ENCODE measurements at places on chromosomes 13 and 19.

DNA sequence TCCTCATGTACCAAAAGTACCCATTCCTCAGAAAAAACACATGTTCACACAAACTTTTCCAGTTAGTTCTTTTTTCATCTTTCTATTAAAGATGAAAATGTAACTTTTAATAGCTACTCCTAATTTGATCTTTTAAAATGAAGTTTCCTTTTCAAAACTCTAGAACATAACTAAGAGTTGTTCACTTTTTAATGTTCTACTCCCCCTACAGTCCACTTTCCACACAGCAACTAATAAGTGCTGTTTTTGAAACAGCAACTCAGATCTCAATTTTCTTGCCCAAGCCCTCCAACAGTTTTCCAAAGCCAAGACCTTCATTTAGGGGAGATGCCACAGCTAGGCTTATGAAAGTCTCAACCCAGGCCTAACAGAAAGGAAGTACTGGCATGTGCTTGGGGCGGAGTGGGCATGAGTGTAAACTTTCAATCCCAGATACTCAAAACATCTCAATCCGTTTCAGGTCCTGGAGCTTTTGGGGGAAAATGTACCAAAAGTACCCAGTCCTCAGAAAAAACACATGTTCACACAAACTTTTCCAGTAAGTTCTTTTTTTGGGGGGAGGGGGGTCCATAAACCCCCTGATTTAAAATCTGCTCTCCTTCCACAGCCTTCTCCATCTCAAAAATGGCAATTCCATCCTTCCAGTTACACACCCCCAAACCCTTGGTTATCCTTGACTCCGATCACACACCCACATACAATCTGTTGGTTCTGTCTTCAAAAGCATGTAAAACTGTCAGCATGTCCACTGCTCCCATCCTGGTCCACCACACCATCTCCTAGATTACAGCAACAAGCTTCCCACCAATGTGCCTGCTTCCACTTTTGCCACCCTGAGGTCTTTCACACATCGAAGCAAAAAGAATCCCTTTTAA, 2.0 kb downstream of the FBL start:
- no peak for DNase-seq

GRCh38 chr19:32222556-32222955, 122.9 kb upstream of the ZNF507 start:
- no peak for DNase-seq

- no peak for DNase-seq
Observed at GRCh38 chr19:4246767-4247593, at the start of gene YJU2. TSS of gene YJU2 (plus strand) at chr19:4247080. CDS start at chr19:4247147, 67 bp downstream.

DNA sequence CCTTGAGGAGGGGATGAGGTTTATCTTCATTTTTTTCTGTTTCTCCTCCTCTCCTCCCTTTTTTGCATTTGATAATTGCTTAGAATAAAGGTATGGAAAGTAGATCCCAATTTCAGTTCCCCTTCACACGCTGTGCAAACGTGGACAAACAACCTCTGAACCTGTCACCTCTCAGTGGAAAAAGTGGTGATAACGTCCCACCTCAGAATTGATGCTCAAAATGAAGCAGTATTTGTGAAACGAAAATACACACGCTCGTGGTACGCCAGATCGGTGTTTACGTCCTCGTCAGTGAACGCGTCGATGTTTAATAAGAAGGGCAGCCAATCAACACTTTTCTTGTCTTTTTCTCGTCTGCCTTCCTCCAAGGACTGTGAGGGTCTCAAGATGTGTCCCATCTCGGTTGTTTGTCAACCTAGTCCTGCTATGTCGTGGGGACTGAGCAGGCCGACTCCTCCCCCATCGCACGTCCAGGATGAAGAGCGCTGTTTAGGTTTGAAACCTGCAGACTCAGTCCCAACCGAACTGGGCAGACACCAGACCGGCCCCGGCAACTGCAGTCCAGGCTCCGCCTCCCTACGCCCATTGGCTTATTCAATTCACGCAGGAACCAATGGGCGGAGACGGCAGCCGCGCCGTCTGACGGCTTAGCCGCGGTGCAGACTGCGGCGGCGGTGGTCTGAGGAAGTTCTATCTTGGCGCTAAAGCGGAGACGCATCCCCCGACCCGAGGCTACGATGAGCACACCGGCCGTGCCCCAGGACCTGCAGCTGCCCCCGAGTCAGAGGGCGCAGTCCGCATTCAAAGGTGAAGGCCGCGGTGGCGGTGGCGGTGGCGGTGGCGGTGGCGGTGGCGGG, at the start of gene CKAP2:
TSS of gene CKAP2 (plus strand) at position 659 of the 857 bp plus-strand sequence. CDS start at position 738, 79 bp downstream.
- DNase-seq = peak; percentile 30

- no peak for DNase-seq
Observed at GRCh38 chr13:39956036-39956435, 300.6 kb downstream of the COG6 start.

GRCh38 chr19:38264486-38265212, at the start of gene SPINT2:
TSS of gene SPINT2 (plus strand) at chr19:38264573. CDS start at chr19:38264893, 320 bp downstream.
- DNase-seq = no peak

- no peak for DNase-seq
Observed at GRCh38 chr13:91891141-91891540, 492.7 kb downstream of the GPC5 start.

DNA sequence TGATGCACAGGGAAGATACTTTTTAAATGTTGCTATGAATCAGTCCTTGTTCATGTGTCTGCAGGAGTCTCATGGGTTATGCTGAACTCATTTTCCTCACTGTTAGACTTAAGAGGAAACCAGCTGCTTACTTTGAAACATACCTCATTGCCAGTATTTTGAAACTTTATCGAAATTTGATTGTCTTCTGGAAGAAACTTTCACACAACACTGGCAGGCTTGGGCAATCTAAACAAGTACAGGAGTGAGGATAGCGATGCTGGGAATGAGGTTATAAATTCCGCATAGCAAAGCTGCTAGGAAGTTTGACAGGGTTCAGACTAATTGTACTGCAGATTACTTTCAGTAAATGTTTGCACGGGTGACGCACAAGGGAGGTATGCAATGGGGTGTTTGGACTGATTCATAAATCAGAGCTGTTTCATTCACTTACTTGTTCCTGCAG, 245.7 kb downstream of the DNAJC15 start:
- no peak for DNase-seq

DNA sequence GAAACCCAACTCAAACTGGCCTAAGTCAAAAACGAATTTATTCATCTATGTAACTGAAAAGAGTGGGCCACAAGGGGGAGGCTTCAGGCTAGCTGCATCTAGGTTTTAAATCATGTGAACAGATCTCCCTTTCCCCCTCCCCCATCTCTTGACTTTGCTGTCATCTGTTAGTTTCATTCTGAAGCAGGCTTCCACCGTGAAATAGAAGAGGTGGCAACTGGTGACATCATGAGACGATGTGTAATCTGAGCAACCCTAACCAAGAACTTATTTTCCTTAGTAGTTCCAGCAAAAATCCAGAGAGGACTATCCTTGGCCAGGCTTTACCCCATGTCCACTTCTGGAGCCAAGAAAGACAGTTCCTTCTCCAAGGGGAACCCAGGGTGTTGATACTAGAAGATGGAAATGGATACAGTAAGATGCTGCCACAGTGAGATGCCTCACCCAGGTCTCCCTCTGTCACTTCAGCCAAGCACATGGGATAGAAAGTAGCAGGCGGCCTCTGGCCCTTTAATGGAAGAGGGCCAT, 9.4 kb downstream of the SAMD4B start:
- DNase-seq = no peak

- DNase-seq = no peak
Observed at GRCh38 chr13:52786766-52787165, 47.1 kb upstream of the CNMD start.

DNA sequence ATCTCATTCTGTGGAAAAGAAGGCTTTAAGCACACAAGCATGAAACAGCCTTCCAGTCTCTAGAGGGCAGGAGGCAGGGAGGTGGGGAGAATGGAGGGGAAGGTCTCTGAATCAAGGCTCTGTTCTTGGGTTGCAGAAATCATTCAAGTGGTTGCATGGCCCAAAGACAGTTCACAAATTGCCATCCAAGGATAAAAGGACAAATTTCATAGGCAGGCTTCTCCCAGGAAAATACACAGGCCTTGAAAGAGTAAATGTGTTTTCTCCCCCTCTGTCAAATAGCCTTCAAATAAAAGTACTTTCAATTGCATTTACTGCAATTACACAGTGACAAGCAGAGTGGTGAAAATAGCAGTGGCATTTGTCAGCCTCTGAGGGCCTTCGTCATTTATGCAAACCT, 450.8 kb downstream of the DCT start:
- DNase-seq = no peak

- no peak for DNase-seq
Observed at GRCh38 chr19:8850488-8850887, 18.3 kb downstream of the MBD3L1 start.

GRCh38 chr19:33472691-33473652, 48.6 kb downstream of the PEPD start:
- no peak for DNase-seq

GRCh38 chr13:28584873-28585381, 74.0 kb upstream of the POMP start:
- no peak for DNase-seq

GRCh38 chr19:10580979-10581631, 6.0 kb downstream of the AP1M2 start:
- no peak for DNase-seq

- DNase-seq = no peak
Observed at GRCh38 chr13:99352351-99353245, 45.4 kb upstream of the GPR183 start.

GRCh38 chr19:12703046-12703445, 6.6 kb upstream of the FBXW9 start:
- DNase-seq = no peak

GRCh38 chr19:44886141-44886540, 4.9 kb upstream of the TOMM40 start:
- DNase-seq = no peak

- DNase-seq = no peak
Observed at GRCh38 chr13:71408416-71408815, 458.6 kb downstream of the DACH1 start.

DNA sequence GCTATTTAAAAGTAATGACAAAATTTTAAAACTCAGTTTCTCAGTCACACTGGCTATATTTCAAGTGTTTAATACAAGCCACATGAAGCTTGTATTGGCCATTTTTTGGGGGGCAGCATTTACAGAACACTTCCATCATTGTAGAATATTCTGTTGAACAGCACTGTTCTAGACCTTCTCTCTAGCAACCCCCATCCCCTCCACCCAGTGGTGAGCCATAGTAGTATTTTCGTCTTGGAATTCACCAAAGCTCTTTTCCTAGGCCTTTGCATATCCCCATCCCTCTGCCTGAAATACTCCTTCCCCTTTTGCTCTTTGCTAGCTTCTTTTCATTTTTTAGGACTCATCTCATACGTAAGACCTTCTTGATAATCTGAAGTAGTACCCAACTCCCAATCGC, 99.5 kb downstream of the ZC3H13 start:
- DNase-seq = no peak

GRCh38 chr19:2799273-2800020, 14.1 kb downstream of the THOP1 start:
- DNase-seq = no peak

DNA sequence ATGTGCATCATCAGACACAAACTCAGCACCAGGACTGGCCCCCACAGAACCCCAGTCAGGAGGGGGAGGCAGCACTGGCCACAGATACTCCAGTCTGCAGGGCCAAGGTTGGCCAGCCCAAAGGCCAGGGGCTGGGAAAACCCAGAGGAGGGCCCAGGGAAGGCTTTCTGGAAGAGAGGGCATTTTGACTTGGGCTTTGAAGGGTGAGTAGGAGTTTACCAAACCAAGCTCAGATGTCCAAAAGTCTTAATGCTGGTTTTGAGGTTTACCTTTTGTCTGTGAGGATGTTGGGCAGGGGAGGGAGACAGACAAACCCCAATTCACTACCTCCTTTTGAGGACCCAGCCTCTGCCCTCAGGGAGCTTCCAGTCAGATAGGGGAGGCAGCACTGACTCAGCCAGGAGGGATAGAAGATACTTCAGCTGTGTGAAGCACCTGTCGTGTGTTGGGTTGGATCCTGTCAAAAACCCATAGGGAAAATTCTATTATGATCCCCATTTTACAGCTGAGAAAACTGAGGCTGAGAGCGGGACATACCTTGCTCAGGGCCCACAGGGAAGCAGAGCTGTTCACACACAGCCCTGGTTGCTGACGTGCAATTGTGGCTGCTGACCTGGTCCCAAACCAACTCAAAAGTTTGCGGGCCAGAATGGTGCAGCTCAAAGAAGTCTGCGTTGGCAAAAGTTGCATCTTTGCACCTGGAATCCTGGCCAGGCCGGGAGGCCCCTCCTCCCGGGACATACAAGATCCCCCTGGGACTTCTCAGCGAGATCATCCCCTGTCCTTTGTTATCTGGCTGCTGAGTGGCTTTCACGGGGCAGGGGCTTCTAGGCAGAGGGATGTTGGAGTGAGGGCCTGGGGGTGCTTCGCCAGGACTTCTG, 13.1 kb downstream of the CILP2 start:
- no peak for DNase-seq

DNA sequence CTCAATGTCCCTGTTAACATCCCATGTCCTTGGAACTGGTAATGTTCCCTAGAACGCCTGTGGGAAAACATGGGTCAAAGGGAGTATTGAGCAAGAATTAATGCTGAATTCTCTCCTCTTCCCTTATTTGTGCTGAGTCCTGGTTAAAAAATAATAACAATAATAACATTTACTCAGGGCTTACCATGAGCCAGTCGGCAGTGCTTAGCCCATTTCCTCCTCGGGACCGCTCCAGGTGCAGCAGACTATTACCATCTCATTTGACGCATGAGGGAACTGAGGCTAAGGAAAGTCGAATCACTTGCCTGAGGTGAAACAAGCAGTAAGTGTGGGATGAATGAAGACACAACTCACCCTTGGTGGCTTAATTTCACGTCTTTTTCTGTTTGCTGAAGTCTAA, 33.6 kb upstream of the SLC15A1 start:
- DNase-seq = no peak

GRCh38 chr19:45152504-45153338, 8.1 kb downstream of the NKPD1 start:
- DNase-seq = no peak

DNA sequence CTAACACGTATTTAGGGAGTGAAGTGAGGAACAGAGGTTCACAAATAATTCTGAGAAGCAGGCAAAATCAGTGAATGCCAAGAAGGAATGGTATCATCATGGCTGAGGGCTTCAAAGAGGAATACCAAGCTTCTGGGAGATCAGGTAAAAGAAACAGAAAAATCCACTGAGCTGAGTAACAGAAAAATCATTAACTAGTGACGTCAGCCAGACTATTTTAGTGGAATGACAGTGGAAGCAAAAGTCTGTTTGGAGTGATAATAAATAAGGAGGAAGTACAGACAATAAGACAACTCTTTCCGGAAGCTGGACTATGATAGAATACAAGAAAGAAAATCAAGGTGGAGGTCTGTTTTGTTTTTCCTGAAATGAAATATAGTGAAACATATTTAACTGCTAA, 83.5 kb downstream of the SACS start:
- no peak for DNase-seq

- no peak for DNase-seq
Observed at GRCh38 chr19:13764821-13765394, 586 bp downstream of the MRI1 start.

DNA sequence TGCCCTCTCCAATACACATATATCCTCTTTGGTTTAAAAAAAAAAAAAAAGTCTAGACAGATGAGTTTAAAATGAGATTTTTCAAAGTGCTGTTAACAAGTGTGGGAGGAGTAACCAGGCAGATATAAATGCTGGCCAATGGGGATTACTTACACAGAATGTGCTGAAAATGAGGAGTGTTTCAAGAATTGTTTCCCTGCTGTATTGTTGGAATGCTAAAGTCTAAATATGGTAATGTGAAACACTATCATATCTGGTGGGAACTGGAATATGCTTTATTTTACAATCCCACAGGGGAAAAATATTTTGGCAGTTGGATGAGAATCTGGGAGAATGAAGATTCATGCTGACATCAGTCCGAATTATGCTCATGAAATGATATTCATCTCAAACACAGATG, 250.7 kb downstream of the DCT start:
- no peak for DNase-seq

- no peak for DNase-seq
Observed at GRCh38 chr19:40622773-40623075, 21.6 kb downstream of the LTBP4 start.
